ENCODE measurements at places on chromosomes 2 and 18.

- DNase-seq: no peak
Observed at GRCh38 chr2:215687149-215688031, 251.5 kb upstream of the FN1 start.

GRCh38 chr2:191150600-191151330, at the start of gene STAT4:
TSS of gene STAT4 (minus strand) at chr2:191150994. CDS start at chr2:191148203, 2,791 bp downstream.
- peak; percentile 75 for DNase-seq

DNA sequence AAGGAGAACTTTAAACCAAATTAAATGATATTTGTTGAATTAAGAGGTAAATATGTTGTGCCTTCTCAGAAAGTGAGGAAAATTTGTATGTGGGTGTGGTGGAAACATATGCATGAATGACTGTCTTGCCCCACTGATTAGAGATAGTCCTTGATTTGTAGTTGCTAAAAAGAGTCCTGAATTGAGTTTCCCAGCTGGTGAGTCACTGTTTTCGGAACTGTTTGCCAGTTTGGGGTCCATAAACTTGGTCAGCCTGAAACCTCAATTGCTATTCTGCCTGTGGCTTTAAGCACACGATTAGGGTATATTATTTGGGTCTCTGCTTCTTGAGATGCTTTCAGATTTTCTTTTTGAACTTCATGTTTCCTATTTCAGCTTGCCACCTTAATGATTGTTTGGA, 53.3 kb downstream of the PIKFYVE start:
- no peak for DNase-seq

GRCh38 chr2:196977507-196977906, 51.0 kb upstream of the PGAP1 start:
- no peak for DNase-seq

GRCh38 chr18:54762386-54762785, 65.9 kb upstream of the RAB27B start:
- no peak for DNase-seq

DNA sequence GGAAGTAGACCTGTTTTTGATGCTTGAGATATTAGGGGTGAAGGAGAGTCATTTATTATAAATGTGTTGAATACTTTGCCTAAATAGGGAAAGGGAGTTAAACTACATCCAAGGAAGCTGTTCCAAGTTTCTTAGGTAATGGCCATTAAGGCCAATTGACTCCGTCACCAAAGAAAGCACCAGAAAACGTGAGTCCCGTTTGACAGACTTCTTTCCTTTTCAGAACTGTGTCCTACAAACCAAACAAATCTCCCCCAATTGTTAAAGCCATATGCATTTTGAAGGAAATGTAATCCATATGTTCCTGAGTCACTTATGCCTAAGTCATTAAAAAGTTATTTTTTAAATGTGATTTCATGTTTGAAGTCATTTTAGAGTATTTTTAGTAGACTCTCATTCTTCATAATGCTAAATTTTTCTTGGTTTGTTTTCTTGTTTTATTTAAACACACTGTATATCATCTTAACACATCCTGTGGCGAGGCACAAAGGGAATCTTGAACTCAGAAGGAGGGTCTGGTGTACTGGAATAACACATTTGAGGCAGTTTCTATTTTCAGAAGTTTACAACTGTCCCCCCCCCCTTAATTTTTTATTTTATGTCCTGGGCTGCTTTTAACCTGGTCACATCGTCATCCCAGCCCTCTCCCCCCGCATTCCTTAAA, 133.7 kb downstream of the RHBDD1 start:
- no peak for DNase-seq

DNA sequence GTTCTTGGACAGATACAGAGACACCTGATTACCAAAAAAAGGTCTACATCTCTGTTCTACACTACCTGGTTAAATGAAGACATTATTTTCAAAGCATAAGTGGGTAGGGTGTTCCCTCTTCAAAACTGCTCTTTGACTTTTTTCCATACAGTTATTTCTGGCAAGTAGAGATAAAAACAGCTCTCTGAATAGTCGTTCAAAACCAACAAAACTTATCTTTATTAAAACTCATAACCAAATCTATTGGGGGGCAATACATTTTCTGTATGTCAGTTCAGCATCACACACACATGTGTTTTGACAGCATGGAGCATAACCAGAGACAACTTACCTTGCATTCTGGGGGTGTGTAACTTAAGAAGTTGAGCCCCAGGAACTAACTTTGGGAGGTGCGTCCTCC, 149.0 kb upstream of the EPC2 start:
- DNase-seq: no peak

- DNase-seq: no peak
Observed at GRCh38 chr18:69982417-69982816, 34.7 kb upstream of the CD226 start.

Data from ACHN (cell line).